ENCODE measurements at places on chromosomes 7 and 10. TPM values are rescaled to one million over a fixed set of nuclear protein-coding genes. Genes with fewer than 3 reads are reported as not detected.

DNA sequence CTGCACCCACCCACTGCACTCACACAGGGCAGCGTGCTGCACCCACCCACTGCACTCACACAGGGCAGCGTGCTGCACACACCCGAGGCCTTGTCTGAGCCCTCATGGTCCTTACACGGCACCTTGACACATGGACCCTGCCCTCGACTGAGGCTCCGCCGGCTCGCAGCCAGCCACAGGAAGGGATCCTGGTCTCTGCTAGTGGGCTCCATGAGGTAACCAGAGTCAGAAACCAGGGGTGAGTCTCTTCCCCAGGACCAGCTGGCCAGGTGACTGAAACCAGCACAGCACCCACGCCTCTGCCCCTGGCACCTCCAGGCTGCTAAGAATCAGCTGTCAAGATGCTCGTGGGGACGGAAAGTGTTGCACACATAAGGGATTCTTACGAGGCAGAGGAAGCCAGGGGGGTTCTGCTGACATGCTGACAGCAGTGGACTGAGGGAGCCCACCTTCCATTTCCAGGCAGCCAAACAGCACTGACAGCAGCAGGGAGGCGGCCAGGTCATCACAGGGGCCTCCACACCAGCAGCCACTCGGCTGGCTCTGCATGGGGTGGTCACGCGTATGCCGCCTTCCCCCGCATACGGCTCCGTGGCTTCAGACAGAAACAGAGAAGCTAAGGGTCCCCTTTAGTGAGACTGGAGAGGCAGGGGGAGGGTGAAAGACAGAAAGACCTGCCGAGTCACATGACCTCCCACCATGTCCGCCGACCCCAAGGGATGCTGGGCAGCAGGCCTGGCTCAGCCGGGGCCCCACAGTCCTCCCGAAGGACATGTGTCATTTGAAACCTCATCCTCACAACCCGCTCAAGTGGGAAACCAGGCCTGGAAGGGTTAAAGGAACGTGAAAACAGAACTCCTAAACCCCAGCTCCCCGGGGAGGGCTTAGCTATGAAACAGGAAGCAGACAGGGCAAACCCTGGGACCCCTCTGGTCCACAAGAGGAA, 34.2 kb downstream of the GPER1 start:
- no peak overlapping the region for H3K4me3 ChIP-seq
- H3K36me3 ChIP-seq, result peaks cover 12% of the 10 kb centered on the region
- no peak for DNase-seq
- H3K27me3 ChIP-seq, result no peaks in the 10 kb centered on the region
- peaks cover 13% of the 10 kb centered on the region for H3K4me1 ChIP-seq

GRCh38 chr7:6376820-6377219, 70.9 kb downstream of the DAGLB start:
- no peaks in the 10 kb centered on the region for H3K27me3 ChIP-seq
- H3K4me3 ChIP-seq, result peak overlapping the region; percentile 60
- DNase-seq, result no peak
- peaks cover 46% of the 10 kb centered on the region for H3K4me1 ChIP-seq
- peaks cover 31% of the 10 kb centered on the region for H3K36me3 ChIP-seq

Gene PNPLA8
- 19.2 TPM for total RNA-seq

DNA sequence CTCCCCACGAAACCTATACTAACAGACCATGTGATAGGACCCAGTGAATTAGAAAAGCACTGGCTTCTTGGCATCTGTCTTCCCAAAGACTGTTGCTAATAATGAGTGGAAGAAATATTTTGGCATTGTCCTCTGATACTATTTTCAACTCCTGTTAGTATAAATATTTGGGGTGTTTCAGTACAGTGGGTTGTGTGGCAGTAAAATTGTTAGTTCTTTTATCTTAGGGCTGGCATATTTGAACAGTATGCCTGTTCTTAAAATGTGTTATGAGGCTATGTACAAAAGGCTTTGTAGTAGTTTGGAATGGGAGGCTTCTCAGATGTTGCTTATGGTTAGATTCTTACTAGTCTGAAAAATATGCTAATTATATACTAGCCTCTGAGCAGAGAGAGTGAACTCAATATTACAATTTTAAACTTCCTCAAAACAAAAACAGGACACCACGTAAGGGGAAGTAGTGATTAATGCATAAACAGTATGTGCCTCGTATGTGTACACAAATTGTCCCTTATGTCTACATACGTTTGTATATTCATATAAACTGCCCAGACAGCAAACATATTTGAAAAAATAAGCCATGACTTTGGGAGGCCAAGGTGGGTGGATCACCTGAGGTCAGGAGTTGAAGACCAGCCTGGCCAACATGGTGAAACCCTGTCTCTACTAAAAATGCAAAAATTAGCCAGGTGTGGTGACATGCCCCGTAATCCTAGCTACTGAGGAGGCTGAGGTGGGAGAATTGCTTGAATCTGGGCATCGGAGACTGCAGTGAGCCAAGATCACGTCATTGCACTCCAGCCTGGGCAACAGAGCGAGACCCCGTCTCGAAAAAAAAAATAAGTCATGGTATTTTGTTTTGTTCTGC, 115.4 kb downstream of the ARID5B start:
- peaks cover 45% of the 10 kb centered on the region for H3K4me1 ChIP-seq
- peaks cover 50% of the 10 kb centered on the region for H3K36me3 ChIP-seq
- no peaks in the 10 kb centered on the region for H3K27me3 ChIP-seq
- DNase-seq, result no peak
- H3K27ac ChIP-seq, result peak overlapping the region; percentile 36

DNA sequence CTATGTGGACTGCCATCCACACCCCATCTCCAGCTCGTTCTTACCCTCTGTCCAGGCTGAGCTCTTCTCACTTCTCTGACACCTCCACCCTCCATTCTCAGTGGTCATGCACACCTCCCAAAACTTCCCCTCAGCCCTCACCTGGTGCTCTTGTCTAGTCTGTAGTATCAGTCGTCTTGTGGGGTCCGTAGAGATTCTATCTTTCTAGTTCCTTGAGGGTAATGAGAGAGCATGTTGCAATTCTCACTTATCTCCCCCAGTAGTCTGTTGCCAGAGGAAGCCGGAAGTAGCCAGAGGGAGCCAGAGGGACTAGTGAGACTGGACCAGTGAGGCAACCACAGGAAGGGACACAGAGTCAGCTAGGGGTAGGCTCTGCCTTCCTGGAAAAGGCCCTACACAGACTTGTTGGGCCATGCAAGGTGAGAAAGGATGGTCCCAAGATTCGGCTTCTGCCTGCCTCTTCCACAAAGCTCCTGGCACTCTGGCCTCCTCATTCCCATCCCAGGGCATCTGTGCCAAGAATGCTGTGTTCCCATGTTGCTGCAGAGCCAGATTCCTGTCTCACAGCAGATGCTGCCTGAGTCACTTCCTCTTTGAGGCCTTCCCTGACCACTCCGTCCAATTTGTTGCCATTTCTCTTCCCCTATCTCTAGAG, 50.6 kb upstream of the DUSP5 start:
- H3K4me3 ChIP-seq, result no peak overlapping the region
- DNase-seq, result no peak
- H3K36me3 ChIP-seq, result no peaks in the 10 kb centered on the region
- H3K27me3 ChIP-seq, result peaks cover 1% of the 10 kb centered on the region

DNA sequence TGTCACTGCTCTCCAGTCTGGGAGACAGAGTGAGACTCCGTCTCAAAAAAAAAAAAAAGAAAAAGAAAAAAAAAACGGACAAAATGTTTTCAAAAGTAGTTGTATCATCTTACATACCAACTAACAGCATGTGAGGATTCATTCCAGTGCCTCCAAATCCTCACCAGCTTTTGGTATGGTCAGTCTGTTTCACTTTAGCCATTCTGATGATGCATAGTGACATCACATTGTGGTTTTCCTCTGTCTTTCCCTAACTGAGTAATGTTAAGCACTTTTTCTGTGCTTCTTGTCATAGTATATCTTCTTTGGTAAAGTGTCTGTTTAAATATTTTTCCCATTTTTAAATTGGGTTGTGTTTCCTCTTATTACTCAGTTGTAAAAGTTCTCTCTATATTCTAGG, 251.4 kb upstream of the CTBP2 start:
- peaks cover 2% of the 10 kb centered on the region for H3K27me3 ChIP-seq
- no peak for DNase-seq
- H3K36me3 ChIP-seq, result no peaks in the 10 kb centered on the region

DNA sequence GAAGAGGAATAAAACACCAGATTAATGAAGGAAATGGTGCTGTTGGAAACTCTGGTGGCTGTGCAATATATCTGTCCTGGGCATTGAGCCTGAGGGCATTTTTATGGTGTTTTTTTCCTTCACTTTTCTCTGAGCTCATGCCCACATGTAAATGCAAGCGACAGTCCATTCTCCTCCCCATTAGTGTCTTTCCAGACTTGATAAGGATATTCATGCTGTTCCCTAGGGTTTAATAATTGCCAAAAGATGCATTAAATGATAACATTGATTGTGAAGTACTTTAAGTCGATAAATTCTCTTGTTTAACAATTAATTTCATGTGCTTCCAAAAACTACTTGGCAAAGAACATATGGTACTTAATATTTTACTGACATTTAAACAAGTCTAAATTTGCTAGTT, 384.7 kb downstream of the MDFIC start:
- no peak for DNase-seq
- no peaks in the 10 kb centered on the region for H3K36me3 ChIP-seq
- no peak overlapping the region for H3K4me3 ChIP-seq
- H3K4me1 ChIP-seq, result no peaks in the 10 kb centered on the region
- peaks cover 4% of the 10 kb centered on the region for H3K27me3 ChIP-seq

Gene LRRD1
- not detected for total RNA-seq

- no peak for DNase-seq
- peaks cover 2% of the 10 kb centered on the region for H3K36me3 ChIP-seq
- H3K4me3 ChIP-seq, result no peak overlapping the region
- H3K4me1 ChIP-seq, result peaks cover 3% of the 10 kb centered on the region
Measured at GRCh38 chr7:144523621-144524020, 120.1 kb upstream of the NOBOX start.

- no peak for DNase-seq
- no peak overlapping the region for H3K4me3 ChIP-seq
- H3K27me3 ChIP-seq, result no peaks in the 10 kb centered on the region
- H3K36me3 ChIP-seq, result no peaks in the 10 kb centered on the region
- no peak overlapping the region for H3K27ac ChIP-seq
Measured at GRCh38 chr7:63024446-63024845, 974.2 kb upstream of the ZNF722 start.

Gene EEPD1
- total RNA-seq, result 0.90 TPM

GRCh38 chr7:39184391-39184790, 206.7 kb downstream of the POU6F2 start:
- no peak for DNase-seq
- H3K4me1 ChIP-seq, result no peaks in the 10 kb centered on the region
- no peak overlapping the region for H3K4me3 ChIP-seq

GRCh38 chr10:96496281-96496925, 17.3 kb downstream of the TLL2 start:
- peaks cover 4% of the 10 kb centered on the region for H3K27me3 ChIP-seq
- H3K27ac ChIP-seq, result no peak overlapping the region
- H3K4me3 ChIP-seq, result no peak overlapping the region
- DNase-seq, result peak; percentile 29
- H3K36me3 ChIP-seq, result no peaks in the 10 kb centered on the region

Gene SLC39A12
- total RNA-seq, result not detected

Gene CHAT
- total RNA-seq, result not detected

Data from activated CD8-positive, alpha-beta T cell treated with anti-CD3 and anti-CD28 coated beads for 36 hours (primary cell).